ENCODE measurements at places on chromosomes 1 and 21. TPM values are rescaled to one million over a fixed set of nuclear protein-coding genes. Genes with fewer than 3 reads are reported as not detected.
A peak's percentile ranks its signal among the peaks of the same experiment; 100 is the strongest.

NKAIN1 gene
- 35.3 TPM for total RNA-seq

PGLYRP4 gene
- not detected for total RNA-seq

ATXN7L2 gene
- total RNA-seq = 10.9 TPM

TRNP1 gene
- total RNA-seq = 49.4 TPM

SLC50A1 gene
- 39.0 TPM for total RNA-seq

SLC1A7 gene
- total RNA-seq = 0.07 TPM

DNA sequence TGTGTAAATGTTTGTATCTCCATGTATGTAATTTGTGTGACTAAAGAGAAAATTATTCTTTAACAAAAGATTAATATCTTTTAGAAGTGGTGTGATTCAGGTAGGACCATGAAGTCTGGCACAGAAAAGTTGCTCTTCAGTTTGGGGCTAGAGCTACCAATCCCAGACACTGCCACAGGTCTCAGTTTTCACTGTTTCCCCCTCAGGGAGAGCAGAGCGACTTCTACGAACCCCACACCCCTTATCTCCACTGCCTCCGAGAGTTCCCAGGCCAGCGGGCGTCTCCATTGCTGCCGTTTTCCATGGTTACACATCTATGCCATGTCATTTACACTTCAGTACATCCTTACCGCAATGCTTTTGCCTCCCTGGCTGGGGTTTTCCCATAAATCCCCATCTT, 93.0 kb upstream of the SMYD2 start:
- no peak for DNase-seq

DNA sequence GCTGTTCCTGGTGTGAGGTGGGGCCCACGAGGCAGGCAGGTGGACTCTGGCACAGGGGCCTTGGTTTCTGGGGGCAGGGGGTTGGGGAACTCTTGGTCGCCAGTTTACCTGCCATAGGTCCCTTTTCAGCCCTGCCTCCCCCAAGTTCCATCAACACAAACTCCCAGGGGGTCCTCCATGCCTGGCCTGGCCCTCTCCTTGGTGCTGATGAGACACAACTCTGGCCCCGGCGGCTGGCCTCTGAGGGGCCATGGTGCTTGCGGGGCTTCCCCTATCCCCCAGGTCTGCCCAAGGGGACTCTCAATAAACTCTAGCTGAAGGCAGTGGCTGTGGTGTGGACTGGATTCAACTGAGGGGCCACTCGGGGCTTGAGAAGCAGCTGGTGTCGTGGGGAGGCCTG, 16.0 kb downstream of the HTR6 start:
- no peak for DNase-seq

GRCh38 chr1:27970401-27970800, 10.6 kb downstream of the XKR8 start:
- no peak for DNase-seq

- DNase-seq = no peak
Observed at GRCh38 chr1:66433611-66434010, 100.3 kb upstream of the SGIP1 start.

DNA sequence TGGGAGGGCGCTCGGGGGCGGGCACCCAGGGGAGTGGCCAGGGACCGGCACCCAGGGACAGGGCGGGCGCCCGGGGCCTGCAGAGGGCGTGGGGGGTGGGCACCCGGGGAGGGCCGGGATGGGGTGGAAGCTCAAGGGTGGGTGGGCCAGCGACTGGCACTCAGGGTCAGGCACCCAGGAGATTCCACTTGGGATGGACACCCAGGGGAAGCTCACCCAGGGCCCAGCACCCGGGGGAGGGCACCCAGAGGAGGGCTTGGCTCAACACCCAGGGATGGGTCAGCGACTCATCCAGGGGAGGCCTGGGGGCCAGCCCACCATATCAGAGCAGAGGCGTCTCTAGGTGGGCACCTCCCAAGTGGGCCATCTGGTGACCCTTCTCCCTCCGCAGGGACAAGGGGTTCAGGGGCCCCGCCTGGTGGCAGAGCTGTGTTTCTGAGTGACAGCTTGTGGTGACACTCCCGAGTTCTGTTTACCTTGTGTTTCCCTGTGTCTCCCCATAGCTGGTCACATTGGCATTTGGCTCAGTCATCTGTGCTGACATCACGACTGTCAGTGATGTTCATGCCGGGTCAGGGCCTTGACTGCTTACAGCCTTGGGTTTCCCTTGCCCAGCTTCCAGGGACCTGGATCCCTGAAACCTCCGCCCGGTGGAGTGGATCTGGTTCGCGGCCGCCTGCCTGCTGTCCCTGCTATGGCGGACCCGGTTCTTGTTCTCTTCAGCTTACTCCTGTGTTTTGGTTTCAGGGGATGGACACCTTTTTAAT, 749 bp downstream of the IBA57 start:
- peak; percentile 63 for DNase-seq

DNA sequence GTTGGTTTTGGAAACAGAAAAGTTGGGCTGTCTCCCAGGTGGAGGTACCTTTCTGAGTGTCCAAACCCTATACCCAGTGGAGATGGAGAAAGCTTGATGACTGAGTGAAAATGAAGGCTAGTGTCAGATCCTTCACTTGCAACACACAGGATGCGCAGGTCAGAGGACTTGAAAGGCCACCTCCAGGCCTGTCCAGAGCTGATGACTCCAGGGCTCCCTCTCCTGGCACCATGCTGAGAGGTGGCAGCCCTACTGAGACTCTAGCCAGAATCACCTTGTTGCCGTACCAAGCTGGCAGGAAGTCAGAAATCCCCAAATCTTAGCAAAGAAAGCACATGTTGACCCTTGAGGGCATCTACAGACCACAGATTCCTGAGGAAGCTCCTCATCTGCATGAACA, 16.4 kb downstream of the KNCN start:
- no peak for DNase-seq

GRCh38 chr1:63635681-63636080, 42.5 kb downstream of the PGM1 start:
- DNase-seq = no peak

GRCh38 chr1:151311589-151312331, 15.5 kb downstream of the PI4KB start:
- DNase-seq = no peak

DNA sequence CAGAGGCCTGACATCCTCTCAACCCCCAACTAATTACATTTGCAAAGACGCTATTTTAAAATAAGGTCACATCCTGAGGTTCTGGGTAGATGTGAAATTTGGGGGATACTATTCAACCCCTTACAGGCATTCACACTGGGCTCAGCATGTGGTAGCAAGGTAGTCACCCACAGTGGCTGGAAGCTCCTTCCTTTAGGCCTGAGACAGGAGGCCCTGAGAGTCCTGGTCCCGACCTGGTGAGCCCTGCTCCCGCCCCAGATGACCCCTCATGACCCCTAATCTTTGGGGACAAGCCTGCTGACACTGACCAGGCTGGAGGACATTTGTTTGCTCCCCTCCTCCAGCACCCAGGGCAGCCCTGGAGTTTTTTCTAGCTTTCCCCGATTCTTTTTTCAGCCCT, 225.9 kb downstream of the DYRK1A start:
- DNase-seq = no peak

DNA sequence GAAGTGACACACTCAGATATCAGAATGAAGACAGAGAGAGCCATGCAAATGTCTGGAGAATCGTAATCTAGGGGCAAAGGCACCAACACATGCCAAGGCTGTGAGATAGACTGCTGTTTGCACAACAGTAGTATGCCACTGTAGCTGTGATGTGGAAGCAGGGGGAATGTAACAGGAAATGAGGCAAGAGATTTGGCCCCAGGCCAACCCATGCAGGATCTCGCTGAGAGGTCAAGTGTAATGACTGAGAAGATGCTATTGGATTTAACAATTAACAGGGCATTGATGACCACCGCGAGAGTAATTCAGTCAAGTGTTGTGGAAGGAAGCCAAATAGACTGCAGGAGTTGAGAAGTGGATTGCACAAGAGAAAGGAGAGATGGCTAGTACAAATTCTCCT, 107.3 kb upstream of the ST6GALNAC5 start:
- no peak for DNase-seq

DNA sequence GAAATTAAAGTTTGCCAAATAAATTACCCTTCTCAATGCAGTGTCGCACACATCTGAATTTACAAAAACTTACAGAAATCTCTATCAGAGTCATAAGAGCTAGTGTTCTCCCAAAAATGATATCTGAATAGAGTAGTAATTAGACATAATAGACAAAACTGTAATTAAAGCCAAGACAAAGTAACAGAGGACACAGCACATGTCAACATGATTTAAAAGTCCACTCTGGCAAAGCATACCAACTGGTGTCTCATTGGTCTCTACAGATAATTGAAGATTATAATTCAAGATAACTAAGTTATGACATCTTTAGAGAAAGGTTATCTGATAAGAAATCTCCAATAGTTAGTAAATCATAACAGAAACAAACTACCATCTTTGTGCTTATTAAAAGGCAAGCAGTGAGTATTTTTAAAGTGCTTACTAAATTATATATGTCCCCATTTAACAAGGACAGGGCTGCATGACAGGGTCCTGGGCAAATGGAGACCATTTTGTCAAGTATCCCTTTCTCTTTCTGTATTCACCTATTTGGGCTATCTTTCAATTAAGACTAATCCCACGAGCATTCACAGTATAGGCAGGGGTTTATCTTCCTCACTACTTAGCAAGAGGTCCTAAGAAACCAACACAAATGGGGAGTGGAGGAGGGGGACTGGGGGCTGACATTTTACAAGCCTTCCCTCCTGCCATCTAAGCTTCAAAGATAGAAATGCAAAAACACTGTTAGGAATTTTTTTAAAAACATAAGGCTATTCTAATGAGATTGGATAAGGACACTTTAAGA, 26.0 kb downstream of the PTP4A2 start:
- no peak for DNase-seq

DNA sequence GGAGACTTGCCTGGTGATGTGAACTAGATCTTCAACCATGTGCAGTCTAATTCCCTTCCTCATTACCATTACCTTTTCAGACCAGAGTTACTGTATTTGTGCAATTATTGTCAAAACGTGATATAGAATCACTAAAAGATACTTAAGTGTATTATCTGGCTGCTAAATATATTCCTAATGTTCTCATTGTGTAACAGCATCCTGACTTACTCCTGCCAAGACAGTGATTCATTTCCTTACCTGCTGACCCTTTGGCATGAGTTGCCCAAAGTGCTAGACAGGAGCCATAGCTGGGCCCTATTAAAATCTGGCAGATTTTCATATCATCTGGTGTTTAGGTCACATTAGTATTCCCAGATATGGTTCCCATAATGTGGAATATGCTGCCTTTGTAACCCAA, 598.3 kb upstream of the CAMK1G start:
- DNase-seq = no peak

Measured in WTC11 (cell line).